Activated CD8-positive, alpha-beta memory T cell treated with anti-CD3 and anti-CD28 coated beads for 1 hour (primary cell): ENCODE measurements at places on chromosomes 7 and 10.

DNA sequence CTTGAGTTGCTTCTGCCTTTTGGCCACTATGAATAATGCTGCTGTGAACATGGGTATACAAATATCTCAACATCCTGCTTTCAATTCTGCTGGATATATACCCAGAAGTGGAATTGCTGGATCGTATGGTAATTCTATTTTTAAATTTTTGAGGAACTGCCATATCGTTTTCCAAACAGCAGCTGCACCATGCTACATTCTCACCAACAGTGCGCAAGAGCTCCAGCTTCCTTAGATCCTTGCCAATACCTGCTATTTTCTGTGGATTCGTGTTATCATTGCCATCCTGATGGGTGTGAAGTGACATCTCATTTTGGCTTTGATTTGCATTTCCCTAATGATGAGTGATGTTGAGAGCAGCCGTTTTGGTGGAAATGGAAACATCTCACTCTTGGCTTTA, 26.7 kb downstream of the FRMD4A start:
- no peak for DNase-seq

DNA sequence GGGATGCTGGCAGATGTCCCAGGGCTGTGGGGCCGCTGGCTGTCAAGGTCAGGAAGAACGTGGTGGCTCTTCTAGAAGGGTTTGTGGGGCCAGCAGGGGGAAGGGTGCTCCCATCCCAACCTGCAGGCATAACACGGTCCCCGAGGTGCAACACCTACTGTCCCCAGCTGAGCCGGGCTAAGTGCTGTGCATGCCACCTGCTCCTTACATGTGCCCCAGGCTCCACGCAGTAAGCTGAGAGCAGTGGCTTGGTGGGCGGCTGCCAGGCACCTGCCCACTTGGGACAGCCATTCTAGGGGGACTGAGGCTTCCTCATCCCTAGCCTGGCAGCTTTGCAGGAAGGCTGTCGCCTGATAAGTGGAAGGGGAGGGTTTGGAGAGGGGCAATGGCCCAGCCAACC, 14.2 kb upstream of the ZNF735 start:
- no peak for DNase-seq

GRCh38 chr7:99928994-99929729, at the start of gene GJC3:
Gene GJC3, minus strand, starts transcription at chr7:99929620. Its CDS starts 0 bp downstream, at chr7:99929620.
- DNase-seq = no peak

DNA sequence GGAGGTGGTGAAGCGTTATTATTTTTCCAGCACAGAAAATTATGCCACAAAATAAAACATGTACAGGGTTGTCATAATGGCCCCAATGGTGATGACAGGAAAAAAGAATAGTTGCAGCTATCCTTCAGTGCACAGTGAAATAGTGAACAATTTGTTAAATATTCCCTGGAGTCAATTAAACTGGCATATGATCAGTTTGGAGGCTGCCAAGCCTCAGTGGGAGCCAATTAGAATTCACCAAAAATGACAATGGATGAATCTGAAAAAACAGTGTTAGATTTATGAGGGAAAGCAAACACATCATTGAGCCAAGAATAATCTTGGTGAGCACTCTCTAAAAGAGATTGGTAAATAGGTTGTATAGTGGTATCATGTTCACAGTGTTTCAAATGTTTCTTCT, 146.3 kb downstream of the OTUD1 start:
- DNase-seq = no peak

GRCh38 chr10:60006062-60006461, 99.7 kb upstream of the CCDC6 start:
- DNase-seq = no peak

GRCh38 chr10:61417661-61418060, 35.5 kb downstream of the TMEM26 start:
- no peak for DNase-seq

DNA sequence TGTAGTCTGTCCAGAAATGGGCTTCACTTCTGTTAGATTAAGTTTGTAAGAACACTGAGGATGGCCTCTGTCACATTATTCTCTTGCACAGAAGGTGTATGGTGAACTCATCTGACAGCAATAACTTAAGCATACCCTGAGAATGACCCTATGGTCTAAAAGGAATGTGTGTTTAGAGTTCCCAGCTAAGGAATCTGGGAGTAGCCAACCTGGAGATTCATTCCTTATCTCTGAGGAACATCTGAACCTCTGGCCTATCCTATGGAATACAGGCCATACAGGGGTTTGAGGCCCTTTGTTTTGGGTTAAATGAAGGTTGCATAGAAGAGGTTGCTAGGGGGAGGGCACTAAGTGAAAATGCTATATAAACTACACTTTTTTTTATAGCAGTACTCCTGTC, 41.4 kb downstream of the LAMB4 start:
- DNase-seq = no peak

- DNase-seq = no peak
Measured at GRCh38 chr10:102781090-102781920, 37.6 kb downstream of the WBP1L start.

DNA sequence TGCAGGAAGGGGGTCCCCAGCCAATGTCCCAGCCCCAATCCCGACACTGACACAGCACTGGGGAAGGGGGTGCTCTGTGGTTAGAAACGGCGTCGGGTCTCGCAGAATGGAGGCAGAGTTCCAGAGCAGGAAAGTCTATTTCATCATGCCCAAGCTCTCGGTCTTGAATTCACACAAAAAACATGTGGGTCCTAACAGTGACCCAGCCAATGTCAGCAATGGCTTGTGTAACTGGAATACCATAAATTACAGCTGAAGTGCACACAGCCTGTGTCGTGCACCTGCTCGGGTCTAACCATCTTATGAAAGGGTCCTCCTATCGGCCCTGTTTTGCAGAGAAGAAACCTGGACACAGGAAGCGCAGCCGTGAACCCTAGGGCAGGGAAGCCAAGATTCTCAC, 324.1 kb downstream of the ADARB2 start:
- DNase-seq = no peak

DNA sequence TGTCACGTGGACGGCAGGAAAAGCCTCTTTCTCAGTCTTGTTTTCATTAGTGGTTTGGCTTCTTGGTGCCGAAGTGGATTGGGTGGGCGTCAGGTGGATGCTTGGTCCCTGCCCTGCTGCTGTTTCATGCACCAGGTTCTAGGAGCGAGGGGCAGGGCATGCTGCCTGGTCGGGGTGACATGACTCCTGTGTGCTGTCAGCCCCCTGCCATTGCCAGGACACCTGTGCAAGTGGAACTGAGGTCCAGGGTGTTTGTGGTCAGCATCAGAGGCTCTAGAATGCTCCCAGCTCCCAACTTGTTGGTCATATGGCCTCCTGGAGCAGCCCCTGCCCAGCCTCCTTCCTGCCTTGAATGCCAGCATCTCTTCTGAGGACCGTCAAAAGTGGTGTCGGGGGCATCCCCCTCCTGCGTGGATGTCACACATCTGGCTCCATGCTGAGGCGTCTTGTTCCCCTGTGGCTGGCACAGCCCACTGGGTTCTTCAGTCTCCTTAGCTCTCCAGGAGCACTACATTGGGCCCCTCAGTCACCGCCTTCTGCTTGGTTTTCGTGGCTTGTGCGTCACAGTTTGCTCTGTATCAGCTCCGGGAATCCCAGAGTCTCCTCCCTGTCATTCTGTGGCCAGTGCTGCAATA, 24.8 kb downstream of the ADCY1 start:
- no peak for DNase-seq

DNA sequence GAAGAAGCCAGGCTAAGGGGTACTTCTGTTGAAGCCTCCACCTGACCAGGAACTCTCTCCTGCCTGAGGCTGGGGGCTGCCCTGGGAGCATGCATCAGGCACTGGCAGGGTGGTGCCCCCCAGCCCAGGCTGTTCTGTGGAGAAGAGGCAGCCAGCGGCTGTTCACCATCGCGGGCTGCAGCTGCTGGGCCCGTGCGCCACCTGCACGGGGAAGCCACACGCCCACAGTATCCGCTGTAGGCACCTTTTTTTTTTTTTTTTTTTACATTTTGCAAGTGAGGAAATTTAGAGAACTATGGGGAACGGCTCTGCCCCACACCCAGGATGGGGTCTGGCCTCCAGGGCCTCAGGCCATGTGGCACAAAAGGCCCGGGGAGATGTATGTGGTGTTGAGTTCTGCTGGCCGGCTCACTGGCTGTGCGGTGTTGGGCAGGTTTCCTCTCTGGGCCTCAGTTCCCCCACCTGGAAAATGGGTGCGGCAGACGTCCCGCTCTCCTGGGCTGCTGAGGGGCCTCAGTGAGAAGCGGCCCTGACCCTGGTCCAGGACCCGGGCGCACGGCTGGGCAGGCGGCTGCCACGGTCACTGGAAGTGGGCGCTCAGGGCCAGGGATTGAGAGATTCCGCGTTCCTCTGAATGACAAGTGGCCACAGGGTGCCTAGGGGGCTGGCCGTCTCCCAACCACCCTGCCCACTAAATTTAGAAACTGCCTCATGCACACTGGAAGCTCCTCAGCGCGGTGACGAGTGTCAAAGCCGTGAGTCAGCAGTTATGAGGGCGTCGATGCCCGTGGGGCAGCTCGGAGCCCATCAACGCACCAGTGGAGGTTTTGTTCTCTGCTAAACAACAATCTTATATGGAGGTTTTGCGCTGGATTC, 8.8 kb upstream of the INTS1 start:
- no peak for DNase-seq

DNA sequence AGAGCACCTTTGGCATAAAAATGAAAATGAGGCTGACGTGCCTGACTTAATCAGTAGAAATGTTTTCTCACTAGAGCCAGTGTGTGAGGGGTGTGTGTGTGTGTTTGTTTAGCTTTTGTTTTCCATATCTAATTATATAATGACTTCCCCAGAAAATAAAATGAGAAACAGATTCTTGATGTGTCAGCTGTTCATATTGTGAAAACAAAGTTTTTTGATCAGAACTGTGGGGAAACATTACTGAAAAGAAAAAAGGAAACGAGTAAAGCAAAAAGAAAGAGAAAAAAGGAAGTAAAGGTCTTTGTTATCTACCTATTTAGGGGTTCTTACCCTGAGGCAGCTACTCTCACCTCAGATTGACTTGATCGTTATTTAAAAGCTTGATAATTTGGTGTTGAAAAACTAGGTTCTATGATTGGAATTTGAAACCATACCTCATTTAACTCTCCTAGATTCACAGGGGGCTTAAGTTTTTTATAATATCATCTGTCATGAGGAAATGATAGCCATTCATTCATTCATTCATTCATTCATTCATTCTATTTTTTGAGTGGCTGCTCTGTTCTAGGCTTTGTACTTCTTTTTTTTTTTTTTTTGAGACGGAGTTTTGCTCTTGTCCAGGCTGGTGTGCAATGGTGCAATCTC, 58.0 kb downstream of the CREM start:
- DNase-seq = no peak

DNA sequence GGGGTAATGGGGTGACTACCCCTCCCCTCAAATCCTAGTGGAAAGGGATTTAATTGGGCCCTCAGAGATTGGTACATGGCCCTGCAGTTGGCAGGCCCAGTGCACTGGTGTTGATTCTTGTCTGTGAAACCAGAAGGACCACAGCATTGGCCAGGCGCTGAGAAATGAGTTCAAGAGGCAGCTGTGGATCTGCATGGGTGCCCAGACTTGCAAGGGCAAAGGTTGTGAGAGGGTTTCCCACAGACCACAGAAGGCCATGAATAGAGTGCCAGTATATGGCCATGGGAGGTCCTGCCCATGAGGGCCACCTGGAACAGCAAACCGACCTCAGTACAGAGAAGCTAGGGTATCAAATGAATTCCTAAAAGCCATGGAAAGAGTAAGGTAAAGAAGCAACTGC, 32.9 kb downstream of the TMEM168 start:
- DNase-seq = no peak

- DNase-seq = no peak
Measured at GRCh38 chr7:102063690-102064180, 222.9 kb upstream of the SH2B2 start.

GRCh38 chr10:44575601-44576380, 190.9 kb upstream of the CXCL12 start:
- no peak for DNase-seq

DNA sequence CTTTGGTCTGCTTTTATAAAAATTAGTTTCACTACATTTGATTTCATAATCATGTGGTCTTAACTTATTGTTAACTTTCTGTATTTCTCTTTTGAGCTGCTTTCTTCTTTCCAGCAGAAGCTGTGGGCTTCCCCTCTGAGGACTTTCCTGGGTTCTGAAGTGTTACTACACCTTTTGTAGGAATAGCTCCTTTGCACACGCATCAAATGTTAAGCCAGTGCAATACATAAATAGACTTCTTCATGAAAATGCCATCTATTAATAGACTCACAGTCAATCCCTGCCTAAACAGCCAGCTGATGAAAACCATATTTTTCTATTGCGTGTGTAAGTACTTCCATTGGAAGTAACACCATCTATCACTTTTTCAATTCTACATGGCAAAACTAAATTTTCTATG, 1.5 kb downstream of the ABCB4 start:
- DNase-seq = no peak

DNA sequence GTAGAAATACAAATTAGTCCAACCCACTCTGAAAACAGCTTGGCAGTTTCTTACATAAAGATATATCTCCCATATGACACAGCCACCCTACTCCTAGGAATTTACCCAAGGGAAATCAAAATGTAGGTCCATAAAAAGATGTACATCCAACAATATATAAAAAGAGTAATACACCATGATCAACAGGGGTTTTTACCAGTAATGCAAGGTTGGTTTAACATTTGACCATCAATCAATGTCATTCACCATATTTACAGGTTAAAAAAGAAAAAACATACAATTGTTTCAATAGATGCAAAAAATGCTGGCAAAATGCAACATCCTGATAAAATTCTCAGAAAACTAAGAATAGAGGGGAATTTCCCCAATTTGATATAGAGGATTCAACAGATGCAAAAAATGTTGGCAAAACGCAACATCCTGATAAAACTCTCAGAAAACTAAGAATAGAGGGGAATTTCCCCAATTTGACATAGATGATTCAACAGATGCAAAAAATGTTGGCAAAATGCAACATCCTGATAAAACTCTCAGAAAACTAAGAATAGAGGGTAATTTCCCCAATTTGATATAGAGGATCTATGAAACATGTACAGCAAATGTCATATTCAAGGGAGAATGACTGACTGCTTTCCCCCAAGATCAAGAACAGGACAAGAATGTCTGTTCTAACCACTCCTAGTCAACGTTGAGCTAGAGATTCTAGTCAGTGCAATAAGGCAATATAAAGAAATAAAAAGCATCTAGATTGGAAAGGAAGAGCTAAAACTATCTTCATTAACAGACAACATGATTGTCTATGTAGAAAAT, 13.7 kb downstream of the ADAP1 start:
- DNase-seq = no peak

DNA sequence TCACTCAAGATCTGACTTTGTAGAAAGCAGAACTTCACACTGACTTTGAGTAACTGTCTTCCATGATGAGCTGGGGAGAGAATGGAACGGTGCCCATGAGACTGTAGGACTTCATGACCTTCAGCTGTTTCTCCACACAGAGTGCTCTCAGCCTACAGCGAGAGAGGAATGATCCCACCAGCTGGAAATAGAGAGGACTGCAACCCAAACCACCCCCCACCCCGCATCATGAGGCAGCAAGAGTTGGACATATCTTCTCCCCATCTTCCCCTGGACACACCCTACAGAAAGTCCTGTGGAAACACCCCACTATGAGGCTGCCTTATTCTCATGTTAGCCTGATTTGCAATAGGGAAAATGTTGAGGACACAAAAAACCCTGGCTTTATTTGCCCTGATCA, 312.5 kb downstream of the PAXIP1 start:
- DNase-seq = no peak
